Liver (tissue), 10 donors: ENCODE measurements at places on chromosomes 13 and 19. TPM values are rescaled to one million over a fixed set of nuclear protein-coding genes. Genes with fewer than 3 reads are reported as not detected.
A peak's percentile ranks its signal among the peaks of the same experiment; 100 is the strongest.

The ZNF431 gene
- total RNA-seq = 1.4 TPM

The PDE4C gene
- 0.51 TPM for total RNA-seq

- no peaks in the 10 kb centered on the region for H3K27me3 ChIP-seq
- H3K27ac ChIP-seq = no peak overlapping the region
- H3K4me1 ChIP-seq = no peaks in the 10 kb centered on the region
- peak; percentile 77 for DNase-seq
Observed at GRCh38 chr19:46529622-46530451, 34.2 kb upstream of the PNMA8B start.

GRCh38 chr19:33861950-33862349 lies 65.3 kb downstream of the KCTD15 start:
- no peaks in the 10 kb centered on the region for H3K36me3 ChIP-seq
- no peaks in the 10 kb centered on the region for H3K4me1 ChIP-seq
- H3K27ac ChIP-seq = no peak overlapping the region
- H3K4me3 ChIP-seq = no peak overlapping the region
- no peaks in the 10 kb centered on the region for H3K27me3 ChIP-seq

DNA sequence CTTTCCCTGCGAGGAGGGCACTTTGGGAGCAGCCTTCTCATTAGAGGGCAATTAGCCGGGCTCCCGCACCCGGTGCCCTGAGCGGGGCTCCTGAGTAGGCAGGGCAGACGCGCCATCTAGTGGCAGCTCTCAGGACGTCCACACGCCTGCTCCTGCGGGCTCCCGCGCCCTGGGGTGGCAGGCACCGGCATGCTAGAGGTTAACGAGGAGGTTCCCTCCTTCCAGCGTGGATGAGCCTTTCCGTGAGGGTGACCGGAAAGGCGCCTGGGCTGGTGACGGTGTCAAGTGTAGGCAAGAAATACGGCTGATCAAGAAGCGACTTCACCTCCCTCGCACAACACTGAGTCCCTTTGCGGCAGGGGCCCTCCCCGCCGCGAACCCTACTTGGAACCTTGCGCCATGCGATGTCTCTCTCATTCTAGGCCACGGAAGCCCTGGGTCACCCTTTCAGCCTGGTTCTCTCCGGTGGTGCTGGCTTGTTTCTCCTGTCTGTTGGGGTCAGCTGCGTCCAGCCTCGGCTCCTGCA lies 67.7 kb downstream of the ALOX5AP start:
- H3K4me1 ChIP-seq = peaks cover 24% of the 10 kb centered on the region
- peak; percentile 82 for DNase-seq
- H3K27me3 ChIP-seq = no peaks in the 10 kb centered on the region
- no peaks in the 10 kb centered on the region for H3K36me3 ChIP-seq

DNA sequence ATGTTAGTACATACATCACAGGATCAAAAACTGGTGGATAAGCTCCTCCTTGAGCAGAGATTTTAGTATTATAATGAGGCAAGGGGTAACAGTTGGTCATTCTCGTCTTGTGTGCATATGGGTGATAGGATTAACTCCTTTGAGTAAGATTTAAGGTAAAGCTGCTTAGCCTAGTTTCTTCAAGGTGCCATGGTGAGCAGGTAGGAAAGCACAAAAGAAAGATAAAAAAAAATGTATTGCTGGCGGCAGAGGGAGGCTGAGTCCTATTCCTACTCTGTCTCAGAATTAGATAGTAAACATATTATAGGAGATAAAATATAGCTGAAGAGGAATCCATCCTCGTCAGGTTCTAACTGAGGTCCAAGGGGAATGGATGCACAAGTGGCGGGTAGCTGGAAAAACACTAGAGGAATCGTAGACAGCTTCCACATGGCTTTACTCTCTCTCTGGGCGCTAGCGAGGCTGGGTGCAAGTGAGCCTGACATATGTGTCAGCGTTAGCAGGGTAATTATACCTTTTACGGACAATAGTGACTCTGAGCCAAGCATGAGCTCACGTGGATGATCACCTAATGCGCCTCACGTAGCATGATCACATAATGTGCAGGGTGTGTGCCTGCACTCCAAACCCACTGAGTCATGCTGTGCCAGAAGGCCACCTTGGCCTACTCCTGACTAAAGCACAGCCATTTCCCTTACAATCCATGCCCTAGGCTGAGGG lies 734.3 kb upstream of the MIR17HG start:
- no peaks in the 10 kb centered on the region for H3K4me1 ChIP-seq
- no peak overlapping the region for H3K4me3 ChIP-seq
- no peak overlapping the region for H3K27ac ChIP-seq
- no peak for DNase-seq
- H3K36me3 ChIP-seq = no peaks in the 10 kb centered on the region

DNA sequence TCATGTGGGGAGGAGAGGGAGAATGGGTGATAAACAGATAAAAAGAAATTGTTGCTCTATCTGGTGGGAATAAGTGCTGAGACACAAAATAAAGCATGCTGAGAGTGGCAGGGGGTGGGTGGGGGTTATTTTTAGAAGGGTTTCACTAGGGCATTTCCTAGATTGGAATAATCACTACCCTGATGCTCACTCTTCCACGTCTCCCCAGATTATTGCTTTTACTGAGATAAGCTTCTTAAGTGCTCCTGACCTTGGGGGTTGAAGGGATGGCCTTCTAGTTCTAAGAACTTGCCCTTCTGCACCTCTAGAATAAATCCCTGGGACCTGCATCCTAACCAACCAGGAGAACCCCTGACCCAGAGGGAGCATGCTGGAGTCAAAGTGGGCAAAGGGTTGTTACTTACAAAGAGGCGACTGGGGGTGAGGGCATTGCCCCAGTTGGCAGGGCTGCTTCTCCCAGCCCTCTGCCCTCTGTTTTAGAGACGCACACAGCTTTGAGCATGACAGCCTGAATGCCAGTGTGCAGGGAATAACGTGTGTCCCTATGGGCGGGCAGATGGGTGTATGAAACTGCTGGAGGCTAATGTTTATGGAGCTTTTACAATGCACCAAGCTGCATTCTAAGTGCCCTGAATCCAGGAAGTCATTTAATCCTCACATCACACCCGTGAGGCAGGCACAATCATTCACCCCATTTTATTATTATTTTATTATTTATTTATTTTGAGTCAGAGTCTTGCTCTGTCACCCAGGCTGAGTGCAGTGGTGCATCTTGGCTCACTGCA lies 743 bp downstream of the RDH8 start:
- no peaks in the 10 kb centered on the region for H3K36me3 ChIP-seq
- peaks cover 4% of the 10 kb centered on the region for H3K27me3 ChIP-seq
- H3K4me3 ChIP-seq = no peak overlapping the region
- no peak for DNase-seq

The CCL25 gene
- total RNA-seq = not detected

The KLF16 gene
- 4.4 TPM for total RNA-seq

DNA sequence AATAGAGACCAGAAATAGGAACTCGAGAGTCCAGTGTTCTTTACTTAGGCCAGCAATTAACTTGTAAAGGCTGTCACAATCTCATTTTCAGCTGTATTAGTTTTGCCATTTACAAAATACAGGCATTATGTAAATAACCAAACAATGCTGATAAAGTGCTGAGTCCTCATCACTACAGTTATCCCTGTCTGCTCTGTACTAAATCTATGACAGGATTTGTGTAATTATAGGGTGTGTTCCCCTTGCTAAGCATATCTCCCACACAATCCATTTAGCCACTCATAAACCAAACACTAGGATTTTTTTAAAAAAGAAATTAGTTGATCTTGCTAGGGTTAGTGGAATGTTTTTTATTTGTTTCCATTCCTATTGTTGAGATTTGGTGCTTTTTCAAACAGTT lies 23.2 kb downstream of the PDX1 start:
- no peak overlapping the region for H3K27ac ChIP-seq
- H3K27me3 ChIP-seq = no peaks in the 10 kb centered on the region
- H3K4me1 ChIP-seq = no peaks in the 10 kb centered on the region
- H3K4me3 ChIP-seq = no peak overlapping the region
- no peak for DNase-seq
- no peaks in the 10 kb centered on the region for H3K36me3 ChIP-seq

GRCh38 chr13:34258646-34259386 lies 440.9 kb downstream of the RFC3 start:
- H3K36me3 ChIP-seq = no peaks in the 10 kb centered on the region
- no peak for DNase-seq
- H3K4me1 ChIP-seq = no peaks in the 10 kb centered on the region
- H3K4me3 ChIP-seq = no peak overlapping the region
- no peaks in the 10 kb centered on the region for H3K27me3 ChIP-seq
- no peak overlapping the region for H3K27ac ChIP-seq

- no peaks in the 10 kb centered on the region for H3K4me1 ChIP-seq
- H3K27ac ChIP-seq = no peak overlapping the region
Observed at GRCh38 chr19:54029930-54030490, 33.7 kb downstream of the VSTM1 start.

GRCh38 chr13:108573455-108573854 lies 56.0 kb upstream of the MYO16 start:
- no peak overlapping the region for H3K4me3 ChIP-seq
- H3K27me3 ChIP-seq = no peaks in the 10 kb centered on the region
- H3K36me3 ChIP-seq = no peaks in the 10 kb centered on the region
- H3K27ac ChIP-seq = no peak overlapping the region
- H3K4me1 ChIP-seq = no peaks in the 10 kb centered on the region

DNA sequence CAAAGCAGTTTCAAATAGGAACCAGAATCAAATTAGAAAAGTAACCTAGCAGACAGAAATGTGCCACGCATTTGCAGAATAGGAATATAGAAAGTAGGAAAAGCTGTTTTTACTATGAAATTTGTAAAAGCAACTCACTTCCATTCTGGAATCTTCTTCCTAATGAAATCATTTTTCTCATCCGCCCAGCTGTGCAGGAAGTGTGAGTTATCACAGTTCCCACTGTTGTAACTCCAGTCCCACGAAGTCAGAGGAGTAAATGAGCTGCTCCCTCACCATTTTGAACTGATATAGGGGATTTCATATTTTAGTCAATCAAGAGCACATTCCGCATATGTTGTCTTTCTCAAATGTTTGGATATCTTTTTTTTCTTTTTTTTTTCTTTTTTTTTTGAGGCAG lies 230.8 kb downstream of the TBC1D4 start:
- H3K36me3 ChIP-seq = no peaks in the 10 kb centered on the region
- H3K27ac ChIP-seq = no peak overlapping the region
- no peak for DNase-seq
- no peaks in the 10 kb centered on the region for H3K4me1 ChIP-seq
- no peak overlapping the region for H3K4me3 ChIP-seq

DNA sequence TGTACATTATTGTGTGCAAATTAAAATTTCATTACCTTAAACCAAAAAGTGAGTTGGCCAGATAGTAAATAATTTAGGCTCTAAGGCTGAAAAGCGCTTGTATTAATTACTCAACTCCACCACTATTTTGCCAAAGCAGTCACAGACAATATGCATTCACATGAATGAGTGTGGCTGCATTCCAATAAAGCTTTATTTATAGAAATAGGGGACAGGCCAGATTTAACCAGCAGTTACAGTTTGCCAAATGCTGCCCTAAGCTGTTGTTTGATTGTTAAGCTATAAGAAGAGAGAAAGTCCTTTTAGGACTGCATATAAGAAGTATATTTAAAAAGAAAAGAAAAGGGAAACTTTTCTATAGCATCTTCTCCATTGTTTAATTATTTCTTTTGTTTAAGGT lies 342.6 kb downstream of the ITGBL1 start:
- H3K4me1 ChIP-seq = no peaks in the 10 kb centered on the region
- no peak overlapping the region for H3K27ac ChIP-seq
- H3K4me3 ChIP-seq = no peak overlapping the region
- no peaks in the 10 kb centered on the region for H3K27me3 ChIP-seq
- no peak for DNase-seq

GRCh38 chr19:17340302-17340870 lies 3.0 kb downstream of the GTPBP3 start:
- peak overlapping the region; percentile 49 for H3K27ac ChIP-seq
- H3K36me3 ChIP-seq = no peaks in the 10 kb centered on the region
- H3K4me3 ChIP-seq = no peak overlapping the region
- H3K4me1 ChIP-seq = peaks cover 26% of the 10 kb centered on the region
- peak; percentile 68 for DNase-seq
- no peaks in the 10 kb centered on the region for H3K27me3 ChIP-seq

GRCh38 chr19:3881272-3882040 lies 971 bp downstream of the ATCAY start:
- no peak overlapping the region for H3K4me3 ChIP-seq
- peaks cover 3% of the 10 kb centered on the region for H3K4me1 ChIP-seq
- H3K36me3 ChIP-seq = no peaks in the 10 kb centered on the region

- H3K4me1 ChIP-seq = no peaks in the 10 kb centered on the region
- no peaks in the 10 kb centered on the region for H3K27me3 ChIP-seq
- H3K27ac ChIP-seq = peak overlapping the region; percentile 49
- DNase-seq = no peak
Observed at GRCh38 chr19:47324502-47324901, 7.5 kb upstream of the C5AR2 start.

GRCh38 chr13:99648927-99649326 lies 147.7 kb downstream of the TM9SF2 start:
- H3K4me3 ChIP-seq = no peak overlapping the region
- no peaks in the 10 kb centered on the region for H3K27me3 ChIP-seq
- DNase-seq = no peak
- H3K36me3 ChIP-seq = no peaks in the 10 kb centered on the region
- H3K4me1 ChIP-seq = peaks cover 5% of the 10 kb centered on the region

DNA sequence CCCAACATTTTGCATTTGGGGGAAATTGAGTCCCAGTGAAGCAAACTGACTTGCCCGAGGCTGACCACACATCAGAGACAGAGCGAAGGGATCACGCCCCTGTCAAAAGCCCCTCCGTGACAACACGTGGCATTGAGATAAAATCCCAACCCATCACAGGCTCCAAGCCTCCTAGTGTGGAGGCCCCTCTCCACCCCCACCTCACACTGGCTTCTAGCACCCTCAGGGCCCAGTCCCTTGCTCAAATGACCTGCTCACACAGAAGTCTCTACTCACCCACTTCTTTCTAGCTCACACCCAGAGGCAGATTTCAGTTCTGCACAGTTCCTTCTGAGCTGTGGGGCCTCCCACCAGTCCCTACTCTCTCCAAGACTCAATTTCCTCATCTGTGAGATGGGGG lies 10.3 kb downstream of the HPN start:
- DNase-seq = no peak
- peaks cover 13% of the 10 kb centered on the region for H3K36me3 ChIP-seq
- no peaks in the 10 kb centered on the region for H3K27me3 ChIP-seq
- H3K27ac ChIP-seq = no peak overlapping the region
- H3K4me1 ChIP-seq = peaks cover 8% of the 10 kb centered on the region

GRCh38 chr13:47277774-47278173 lies 380.9 kb upstream of the HTR2A start:
- no peak overlapping the region for H3K4me3 ChIP-seq
- H3K27me3 ChIP-seq = no peaks in the 10 kb centered on the region
- no peak for DNase-seq
- no peak overlapping the region for H3K27ac ChIP-seq
- H3K36me3 ChIP-seq = no peaks in the 10 kb centered on the region
- no peaks in the 10 kb centered on the region for H3K4me1 ChIP-seq
